ENCODE measurements at places on chromosomes 13 and 19.

DNA sequence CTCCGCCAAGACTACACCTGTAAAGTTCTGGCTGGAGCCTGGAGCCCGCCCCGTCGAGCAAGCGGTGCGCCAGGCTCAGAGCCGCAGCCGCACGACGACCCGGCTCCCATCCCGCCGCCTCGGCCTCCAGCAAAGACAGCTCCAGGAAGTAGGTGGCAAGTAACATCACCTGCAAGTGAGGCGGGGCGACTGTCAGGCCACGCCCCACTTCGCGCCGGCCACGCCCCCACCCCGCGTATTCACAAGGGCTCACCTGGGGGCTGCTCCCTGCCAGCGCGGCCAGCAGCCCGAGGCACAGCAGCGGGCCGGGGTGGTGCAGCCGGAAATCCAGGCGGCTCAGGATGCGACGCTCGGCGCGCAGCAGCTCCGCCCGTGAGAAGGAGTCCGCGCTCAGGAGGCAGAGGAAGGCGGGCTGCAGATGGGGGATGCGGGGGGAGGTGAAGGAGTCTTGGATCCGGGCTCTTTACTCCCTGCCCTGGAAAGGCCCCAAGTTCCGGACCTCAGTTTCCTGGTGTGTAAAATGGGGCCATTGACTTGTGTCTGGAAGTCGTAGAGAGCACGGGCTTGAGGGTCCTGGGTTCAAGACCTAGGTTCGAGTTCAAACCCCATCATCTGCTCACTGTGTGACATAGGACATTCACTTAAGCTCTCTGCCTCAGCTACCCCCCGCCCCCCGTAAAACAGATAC, 3.2 kb downstream of the CCNP start:
- DNase-seq = no peak

GRCh38 chr13:30065181-30065580, 214.8 kb upstream of the UBL3 start:
- no peak for DNase-seq

DNA sequence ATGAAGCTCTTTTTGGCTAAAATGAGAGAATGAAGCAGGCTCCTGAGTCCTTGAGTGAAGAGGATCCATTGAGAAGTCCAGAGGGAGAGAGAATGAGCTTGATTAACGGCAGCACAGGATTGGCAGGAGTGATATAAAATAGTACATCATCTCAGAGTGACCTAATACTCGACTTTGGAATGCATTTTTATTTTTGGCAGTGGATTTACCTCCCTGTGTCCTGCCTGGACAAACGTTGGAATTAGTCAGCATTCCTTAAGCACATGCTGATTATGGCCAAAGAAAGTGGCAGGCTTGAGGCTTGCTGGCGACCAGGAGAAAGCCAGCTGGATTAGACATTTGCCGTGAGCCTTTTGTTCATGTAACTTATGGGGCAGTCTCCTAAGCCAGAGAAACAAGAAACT, 22.9 kb downstream of the LRCH1 start:
- DNase-seq = peak; percentile 31

DNA sequence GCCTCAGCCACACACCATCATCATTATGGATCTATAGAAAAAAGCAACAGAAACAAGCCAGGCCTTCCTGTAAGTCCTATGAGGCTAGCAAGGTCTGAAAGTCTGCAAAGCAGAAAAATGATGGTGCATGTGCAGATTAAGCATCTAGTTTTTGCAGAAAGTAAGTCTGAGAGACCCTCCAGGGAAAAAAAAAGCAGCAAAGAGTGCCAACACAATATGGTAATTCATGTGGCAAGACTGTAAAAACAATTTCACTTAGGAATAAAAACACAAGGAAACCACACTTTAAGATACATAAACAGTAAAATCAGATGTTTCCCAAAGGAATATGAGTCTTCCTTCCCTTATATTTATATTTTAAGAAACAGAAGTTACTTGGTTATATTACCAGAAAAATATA, 112.3 kb upstream of the FBXL3 start:
- DNase-seq = no peak

DNA sequence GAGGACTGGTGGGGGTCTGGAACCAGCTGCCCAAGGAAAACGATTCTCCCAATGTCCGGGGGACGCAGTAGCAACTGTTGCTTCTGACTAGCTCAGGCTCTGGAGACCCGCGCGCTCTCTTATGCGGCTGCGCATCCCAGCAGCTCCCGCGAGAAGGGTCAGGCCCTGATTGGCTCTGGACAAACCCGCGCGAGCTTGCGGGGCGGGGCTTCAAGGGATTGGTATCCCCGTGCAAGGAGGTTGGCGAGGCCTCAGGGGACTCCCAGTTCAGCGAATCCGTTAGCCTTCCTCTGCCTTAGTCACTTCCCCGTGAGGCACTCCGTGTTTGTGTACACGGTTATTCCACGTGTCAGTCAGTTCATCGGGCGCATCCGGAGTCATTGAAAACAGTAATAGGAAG, 20.2 kb downstream of the SIGLECL1 start:
- DNase-seq = no peak

GRCh38 chr13:56718791-56719190, 421.9 kb upstream of the PRR20A start:
- no peak for DNase-seq

DNA sequence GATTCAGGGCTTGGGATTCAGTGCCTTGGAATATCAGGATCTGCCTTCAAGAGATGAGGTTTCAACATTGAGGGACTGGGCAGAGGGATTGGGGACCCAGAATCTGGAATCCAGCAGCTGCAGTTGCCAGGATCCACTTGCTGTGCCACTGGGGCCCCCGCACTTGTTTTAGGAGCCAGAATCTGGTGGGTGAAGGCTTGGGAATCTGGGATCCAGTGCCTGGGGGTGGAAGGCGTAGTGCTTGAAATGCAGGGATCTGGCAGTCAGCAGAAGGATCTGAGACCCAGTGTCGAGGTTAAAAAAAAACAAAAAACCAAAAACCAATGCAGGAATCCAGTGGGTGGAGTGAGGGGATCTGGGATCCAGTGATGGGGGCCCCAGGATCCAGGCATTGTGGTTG, 7.3 kb upstream of the SLC25A41 start:
- DNase-seq = no peak

DNA sequence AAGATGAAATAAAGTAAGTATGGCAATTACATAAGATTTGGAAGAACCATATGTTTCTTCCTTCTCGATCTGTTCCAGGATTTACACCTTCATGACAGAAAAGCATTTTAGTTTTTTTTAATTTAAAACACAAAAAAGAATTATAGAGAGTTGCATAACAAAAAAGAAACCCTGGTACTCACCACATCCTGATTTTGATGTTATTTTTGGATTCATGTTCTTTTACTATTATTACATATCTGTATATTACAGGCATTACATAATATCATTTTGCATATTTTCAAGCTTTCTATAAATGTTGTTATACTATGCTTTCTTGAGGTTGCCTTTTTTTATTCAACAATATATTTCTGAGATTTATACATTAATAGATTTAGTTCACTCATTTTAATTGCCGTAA, 6.7 kb upstream of the KATNAL1 start:
- no peak for DNase-seq

DNA sequence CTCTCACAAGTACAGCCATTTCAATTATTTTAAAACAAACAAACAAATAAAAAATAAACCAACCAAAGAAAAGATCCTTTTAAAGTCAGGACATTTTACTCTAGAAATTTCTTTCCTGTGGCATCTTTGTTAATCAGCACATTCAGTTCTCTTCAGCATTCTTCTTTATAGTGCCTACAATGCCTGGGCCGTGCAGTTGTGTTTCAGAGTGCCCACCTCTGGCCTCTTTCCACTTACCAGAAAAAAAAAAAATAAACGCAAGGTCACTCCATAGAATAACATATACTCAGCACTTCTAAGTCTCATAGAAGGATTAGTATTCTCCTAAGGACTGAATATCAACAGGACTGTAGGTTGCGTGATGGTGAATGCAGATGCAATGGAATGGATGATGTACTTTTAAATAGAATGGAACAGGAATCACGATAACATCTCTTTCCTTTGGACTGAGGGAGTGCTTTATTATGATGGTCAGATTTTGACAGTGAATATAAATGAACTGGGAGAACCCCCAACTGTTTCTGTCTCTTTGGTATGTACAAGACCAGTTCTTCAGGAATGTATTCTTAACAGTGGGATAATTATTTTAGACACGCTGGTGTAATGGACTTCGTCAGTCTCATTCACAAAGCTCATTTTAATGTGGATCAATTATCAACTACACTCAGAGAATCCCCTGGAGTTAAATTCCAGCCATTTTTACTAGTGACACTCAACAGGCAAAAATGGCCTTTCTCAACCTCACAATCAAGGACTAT, 125.0 kb upstream of the NBEA start:
- DNase-seq = no peak

GRCh38 chr13:46057256-46058015, 4.9 kb upstream of the ZC3H13 start:
- no peak for DNase-seq
